ENCODE measurements at places on chromosomes 1 and 21. TPM values are rescaled to one million over a fixed set of nuclear protein-coding genes. Genes with fewer than 3 reads are reported as not detected.
A peak's percentile ranks its signal among the peaks of the same experiment; 100 is the strongest.

DNA sequence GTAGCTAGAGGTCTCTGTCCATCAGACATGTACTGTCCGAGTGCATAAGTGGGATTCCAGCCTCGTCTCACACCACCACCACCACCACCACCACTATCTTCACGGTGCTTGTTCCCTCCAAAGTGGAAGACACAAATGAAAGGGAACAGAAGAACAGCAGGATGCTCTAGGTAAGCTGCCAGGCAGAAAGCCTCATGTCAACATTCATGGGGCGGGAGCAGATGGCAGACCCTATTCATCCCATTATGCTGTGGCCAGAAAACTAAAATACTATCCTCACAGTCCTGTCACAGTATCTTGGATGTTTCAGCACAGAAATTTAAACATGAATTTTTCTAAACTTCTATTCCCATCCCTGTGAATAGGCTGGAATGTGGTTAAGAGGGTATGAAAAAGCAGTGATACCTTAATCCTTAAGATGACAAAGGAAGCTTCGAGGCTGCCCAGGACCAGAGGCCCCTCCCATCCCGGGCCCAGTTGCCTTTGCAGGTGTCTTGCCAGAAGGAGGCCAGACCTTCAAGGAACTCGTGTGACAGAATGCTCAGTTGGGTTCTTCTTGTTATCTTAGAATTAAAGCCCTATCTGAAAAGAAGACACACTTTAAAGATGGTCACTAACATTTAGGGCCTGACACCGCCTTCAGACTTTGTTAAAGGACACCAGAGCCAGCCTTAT is 24.7 kb downstream of the APCS start:
- no peak for DNase-seq

- DNase-seq, result no peak
Measured at GRCh38 chr1:170853302-170853701, 82.0 kb upstream of the MROH9 start.

SH3BGR gene
- not detected for total RNA-seq

DNA sequence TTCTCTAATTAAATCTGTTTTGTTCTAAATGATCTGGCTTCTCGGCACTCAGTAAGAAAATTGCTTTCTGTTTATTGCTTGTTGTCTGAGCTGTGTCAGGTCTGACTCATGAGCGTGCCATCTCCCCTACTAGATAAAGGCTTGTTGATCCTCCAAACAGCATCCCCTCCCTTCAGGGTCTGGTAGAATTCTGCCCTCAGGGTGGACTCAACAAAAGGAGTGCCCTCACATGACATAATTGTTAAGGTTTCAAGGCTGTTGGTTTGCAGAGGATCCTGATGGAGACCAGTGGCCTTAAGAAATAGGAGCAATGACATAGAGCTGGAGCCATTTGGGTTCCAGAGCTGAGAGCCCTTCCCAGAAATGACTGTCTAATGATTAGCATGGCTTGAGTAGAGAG is 36.0 kb upstream of the ATP2B4 start:
- no peak for DNase-seq

GRCh38 chr1:84550826-84551225 is 23.4 kb downstream of the CTBS start:
- DNase-seq, result no peak

MAN1C1 gene
- total RNA-seq, result 7.1 TPM

GRCh38 chr1:29520571-29521437 is 284.5 kb downstream of the PTPRU start:
- no peak for DNase-seq

- DNase-seq, result no peak
Measured at GRCh38 chr1:84726593-84727499, 36.6 kb upstream of the SSX2IP start.

- no peak for DNase-seq
Measured at GRCh38 chr21:42315296-42315891, at the start of gene TFF3. Gene TFF3 (minus strand): TSS chr21:42315409. CDS start chr21:42315374, 35 bp downstream.

DNA sequence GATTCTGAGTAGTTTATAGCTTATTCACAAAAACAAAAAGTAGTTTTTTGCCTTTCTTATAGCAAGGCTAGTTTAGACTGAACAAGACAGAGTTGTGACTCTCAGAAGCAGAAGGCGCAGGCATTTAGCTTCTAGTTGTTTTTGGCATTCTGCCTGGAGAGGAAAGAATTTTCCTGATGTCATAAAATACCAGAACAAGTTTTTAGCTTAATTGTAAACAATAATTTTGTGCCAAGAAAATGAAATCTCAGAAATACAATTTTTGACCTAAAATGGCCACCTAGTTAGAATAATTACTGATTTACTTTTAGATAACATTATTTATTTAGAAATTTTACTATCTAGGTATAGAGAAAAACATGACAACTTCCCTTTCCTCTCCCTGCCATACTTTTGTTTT is 1.0 kb downstream of the DNAJB4 start:
- DNase-seq, result peak; percentile 45

GRCh38 chr1:243264717-243265116 is 8.9 kb downstream of the SDCCAG8 start:
- no peak for DNase-seq

GRCh38 chr1:176391621-176392020 is 71.4 kb upstream of the PAPPA2 start:
- no peak for DNase-seq

DNA sequence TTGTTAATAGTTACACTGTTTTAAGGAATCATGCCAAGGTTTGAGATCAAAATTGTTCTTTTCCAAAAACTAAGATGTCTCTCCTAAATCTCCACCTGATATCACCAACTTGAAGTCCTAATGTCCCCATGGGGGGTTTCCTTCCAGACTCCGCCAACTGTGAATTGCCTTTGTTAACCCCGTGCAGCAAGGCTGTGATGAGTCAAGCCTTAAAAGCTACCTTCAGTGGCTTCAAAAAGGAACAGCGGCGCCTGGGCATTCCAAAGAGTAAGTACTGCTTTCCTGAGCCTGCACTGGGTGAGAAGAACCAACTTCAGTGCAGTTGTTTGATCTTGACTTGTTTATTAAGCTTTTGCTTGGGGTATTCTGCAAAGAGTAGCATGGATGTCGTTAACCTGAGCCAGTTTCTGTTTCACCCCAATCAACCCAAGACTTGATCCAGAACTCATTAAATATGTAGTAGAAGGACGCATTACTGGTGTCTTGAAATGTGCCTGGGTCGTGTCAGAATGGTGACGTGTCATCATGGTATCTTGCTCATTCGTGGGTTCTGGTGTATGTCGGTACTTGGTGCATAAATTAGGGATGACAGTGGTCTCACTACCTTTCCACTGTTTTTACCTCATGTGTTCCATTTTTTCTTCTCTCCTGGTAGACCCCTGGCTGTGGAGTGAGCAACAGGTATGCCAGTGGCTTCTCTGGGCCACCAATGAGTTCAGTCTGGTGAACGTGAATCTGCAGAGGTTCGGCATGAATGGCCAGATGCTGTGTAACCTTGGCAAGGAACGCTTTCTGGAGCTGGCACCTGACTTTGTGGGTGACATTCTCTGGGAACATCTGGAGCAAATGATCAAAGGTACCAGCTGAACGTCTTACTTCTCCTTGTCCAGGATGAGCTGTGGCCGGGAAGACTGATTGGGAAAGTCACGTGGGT is 8.7 kb downstream of the ETS2 start:
- DNase-seq, result no peak

GRCh38 chr1:2038229-2038628 is 12.0 kb upstream of the PRKCZ start:
- DNase-seq, result no peak

DNA sequence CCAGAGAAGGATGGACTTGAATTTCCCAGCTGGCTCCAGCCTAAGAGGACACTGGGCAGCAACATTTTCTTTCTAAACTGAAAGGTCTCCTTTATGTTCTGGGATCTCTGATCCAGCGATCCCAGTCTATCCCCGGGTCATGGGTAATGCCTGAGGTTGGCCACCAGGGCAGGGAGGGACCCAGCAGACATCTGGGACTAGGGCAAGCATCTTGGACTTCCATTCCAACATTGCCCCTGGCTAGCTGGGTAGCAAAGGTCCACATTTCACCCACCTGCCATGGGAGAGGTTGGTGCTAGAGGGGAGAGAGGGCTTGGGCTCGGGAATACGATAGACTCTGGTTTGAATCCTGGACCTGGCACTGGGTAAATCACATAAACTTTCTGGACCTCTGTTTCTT is 84.6 kb downstream of the LRRN2 start:
- DNase-seq, result no peak

All from natural killer cell (primary cell).